Large intestine (tissue), 12 donors: ENCODE measurements at places on chromosomes 12 and 14. TPM values are rescaled to one million over a fixed set of nuclear protein-coding genes. Genes with fewer than 3 reads are reported as not detected.

The SDSL gene
- polyA plus RNA-seq: 17.4 TPM

The DDX24 gene
- 109 TPM for polyA plus RNA-seq

The SLC10A1 gene
- 0.13 TPM for polyA plus RNA-seq

The ANKS1B gene
- polyA plus RNA-seq: 2.4 TPM

The KCNC2 gene
- 0.42 TPM for polyA plus RNA-seq

The KRT83 gene
- 0.03 TPM for polyA plus RNA-seq

DNA sequence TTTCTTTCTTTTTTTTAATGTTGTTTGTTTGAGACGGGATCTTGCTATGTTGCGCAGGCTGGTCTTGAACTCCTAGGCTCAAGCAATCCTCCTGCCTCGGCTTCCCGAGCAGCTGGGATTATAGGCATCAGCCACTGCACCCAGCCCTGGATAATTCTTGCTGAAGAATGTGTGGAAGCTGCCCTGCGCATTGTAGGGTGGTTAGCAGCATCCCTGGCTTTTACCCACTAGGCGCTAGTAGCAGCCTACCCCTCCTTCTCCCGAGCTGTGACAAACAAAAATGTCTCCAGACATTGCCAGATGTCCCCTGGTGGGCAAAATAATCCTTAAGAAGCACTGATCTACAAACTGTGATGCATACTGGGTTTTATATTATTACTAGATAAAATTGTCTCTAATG is 6.6 kb downstream of the DCAF4 start:
- no peak for DNase-seq

- no peak for DNase-seq
Observed at GRCh38 chr12:119206348-119207062, 27.8 kb downstream of the HSPB8 start.

- DNase-seq: peak; percentile 96
Observed at GRCh38 chr14:37595809-37596621, 586 bp downstream of the TTC6 start.

DNA sequence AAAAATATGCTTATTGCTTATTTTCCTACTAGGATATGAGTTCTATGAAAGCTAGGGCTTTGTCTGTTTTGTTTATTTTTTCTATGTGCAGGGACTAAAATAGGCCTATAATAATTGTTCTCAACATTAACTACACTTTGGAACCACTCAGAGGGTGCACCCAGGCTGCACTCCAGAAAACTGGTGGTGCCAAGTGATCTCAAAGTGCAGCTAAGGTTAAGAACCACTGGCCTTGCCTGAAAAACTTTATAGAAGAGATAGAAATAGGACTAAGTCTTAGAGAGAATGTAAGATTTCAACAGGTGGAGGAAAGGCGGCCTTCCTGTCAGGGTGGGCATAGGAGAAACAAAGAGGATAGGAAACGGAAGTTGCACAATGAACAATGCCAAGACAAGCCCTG is 37.7 kb upstream of the NR1H4 start:
- no peak for DNase-seq

DNA sequence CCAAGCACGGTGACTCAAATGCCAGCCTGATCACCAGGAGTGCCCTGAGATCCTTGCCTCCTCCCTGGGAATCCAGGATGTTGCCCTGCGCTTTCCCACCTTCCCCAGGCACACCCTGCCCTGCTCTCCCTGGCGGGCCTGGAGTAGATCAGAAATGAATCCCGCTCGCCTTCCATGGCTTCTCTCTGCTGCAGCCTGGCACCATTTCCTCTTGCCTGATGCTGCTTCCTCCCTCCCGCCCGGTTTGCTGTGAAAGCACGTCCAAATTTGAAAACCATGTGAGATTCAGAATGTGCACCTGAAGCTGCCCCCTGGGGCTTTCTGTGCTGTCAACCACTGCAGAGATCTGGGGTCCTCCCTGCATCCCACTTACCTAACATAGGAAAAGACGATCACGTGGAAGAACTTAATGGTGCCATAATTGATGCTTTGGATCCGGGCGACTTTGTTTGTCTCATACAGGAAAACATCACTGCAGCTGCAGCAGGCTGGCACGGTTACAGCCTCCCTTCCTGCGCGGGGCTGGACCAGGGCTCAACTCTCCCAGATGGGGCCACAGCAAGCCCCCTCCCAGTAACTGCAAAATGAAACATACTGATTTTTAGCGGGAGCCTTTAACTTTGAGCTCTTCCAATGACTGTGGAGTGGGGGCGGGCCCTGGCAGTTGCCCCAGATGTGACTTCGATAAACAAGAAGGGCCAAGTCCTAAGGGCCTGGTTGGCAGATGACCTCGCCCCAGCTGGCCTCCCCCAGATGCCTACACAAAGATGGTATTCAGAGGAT is 24.9 kb upstream of the C12orf76 start:
- DNase-seq: peak; percentile 12

GRCh38 chr12:5945071-5946008 is at the start of gene ANO2:
ANO2 (minus strand) TSS chr12:5945259; CDS start chr12:5945217, 42 bp downstream.
- peak; percentile 35 for DNase-seq

DNA sequence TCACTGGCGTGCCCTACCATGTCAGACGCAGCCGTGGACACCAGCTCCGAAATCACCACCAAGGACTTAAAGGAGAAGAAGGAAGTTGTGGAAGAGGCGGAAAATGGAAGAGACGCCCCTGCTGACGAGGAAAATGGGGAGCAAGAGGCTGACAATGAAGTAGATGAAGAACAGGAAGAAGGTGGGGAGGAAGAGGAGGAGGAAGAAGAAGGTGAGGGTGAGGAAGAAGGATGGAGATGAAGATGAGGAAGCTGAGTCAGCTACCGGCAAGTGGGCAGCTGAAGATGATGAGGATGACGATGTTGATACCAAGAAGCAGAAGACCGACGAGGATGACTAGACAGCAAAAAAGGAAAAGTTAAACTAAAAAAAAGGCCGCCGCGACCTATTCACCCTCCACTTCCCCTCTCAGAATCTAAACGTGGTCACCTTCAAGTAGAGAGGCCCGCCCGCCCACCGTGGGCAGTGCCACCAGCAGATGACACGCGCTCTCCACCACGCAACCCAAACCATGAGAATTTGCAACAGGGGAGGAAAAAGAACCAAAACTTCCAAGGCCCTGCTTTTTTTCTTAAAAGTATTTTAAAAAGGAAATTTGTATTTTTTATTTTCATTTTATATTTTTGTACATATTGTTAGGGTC is 13.2 kb downstream of the TRIP11 start:
- DNase-seq: no peak

DNA sequence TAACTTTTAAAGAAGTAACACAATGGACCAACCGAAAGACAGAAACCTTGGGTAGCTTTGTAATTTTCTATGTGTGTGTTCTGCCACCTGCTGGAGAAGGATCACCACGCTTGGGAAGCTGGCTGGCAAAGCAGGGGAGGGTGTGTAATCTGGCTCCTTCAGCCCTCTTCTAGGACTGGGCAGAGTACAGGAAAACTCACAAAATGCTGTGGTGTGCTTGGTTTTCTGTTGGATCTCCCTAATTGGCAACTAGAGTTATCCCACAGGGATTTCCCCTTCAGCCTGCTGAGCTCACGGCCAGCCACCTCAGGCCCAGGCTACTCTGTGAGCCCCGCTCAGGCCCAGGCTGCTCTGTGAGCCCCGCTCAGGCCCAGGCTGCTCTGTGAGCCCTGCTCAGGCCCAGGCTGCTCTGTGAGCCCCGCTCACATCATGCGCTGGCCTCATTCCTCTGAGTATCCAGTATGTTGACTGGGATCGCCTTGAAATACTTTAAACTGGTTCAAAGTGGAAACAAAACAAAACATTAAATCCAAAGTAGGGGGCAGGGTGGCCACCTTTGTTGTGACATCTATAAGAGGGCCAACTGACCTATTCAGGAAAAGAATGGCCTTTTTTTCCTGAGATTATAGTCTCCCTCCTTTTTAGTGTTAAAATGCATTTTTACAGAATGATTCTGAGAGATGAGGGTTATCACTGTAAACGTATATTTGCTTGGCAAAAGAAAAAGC is 52.0 kb upstream of the RNU6-8 start:
- DNase-seq: peak; percentile 59

GRCh38 chr14:103624860-103625259 is 4.2 kb upstream of the KLC1 start:
- no peak for DNase-seq

- no peak for DNase-seq
Observed at GRCh38 chr12:2451025-2451424, 343.7 kb upstream of the FKBP4 start.
